ENCODE measurements at places on chromosomes 2 and 18.

GRCh38 chr2:67650291-67651133, 253.4 kb downstream of the ETAA1 start:
- peak; percentile 83 for DNase-seq

DNA sequence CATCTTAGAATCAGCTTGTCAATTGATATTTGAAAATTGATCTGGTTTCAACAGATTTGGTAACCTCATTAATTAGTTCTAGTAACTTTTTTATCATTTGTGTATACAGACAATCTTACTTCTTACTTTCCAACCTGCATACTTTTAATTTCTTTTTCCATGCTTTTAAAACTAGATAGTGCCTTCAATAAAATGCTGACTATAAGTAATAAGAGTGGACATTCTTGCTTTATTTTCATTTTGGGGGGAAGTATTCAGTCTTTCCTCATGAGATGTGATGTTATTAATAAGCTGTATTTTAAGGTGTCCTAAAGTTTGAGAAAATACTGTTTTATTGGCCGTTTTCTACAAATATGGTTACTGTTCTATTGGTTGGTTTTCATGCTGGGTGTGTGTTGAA, 109.1 kb downstream of the KCNH7 start:
- no peak for DNase-seq

- no peak for DNase-seq
Measured at GRCh38 chr18:28108814-28109213, 68.1 kb downstream of the CDH2 start.

DNA sequence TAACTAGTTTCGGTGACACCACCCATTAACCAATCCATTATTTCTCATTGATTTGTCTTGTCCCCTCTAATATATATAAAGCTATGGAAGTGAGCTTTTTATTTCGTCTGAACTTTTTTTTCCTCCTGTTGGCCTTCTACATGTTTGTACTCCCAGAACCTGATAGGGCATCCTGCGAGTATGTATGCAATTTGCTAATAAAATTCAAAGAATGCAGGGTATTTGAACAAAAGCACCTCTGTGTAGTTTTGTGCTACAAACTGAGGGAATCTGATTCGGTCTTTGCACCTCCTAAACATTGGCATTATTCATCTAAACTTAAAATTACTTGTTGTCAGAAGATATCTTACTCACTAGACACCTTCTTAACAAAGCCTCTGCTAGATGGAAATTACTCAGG, 242.9 kb upstream of the TMEFF2 start:
- no peak for DNase-seq

- DNase-seq, result no peak
Measured at GRCh38 chr18:32930695-32931301, 158.0 kb upstream of the KLHL14 start.

- no peak for DNase-seq
Measured at GRCh38 chr2:195438692-195439091, 218.3 kb upstream of the SLC39A10 start.

GRCh38 chr2:217326238-217327022, 466.6 kb upstream of the TNP1 start:
- DNase-seq, result no peak

- DNase-seq, result no peak
Measured at GRCh38 chr18:73793386-73793785, 354.2 kb downstream of the FBXO15 start.

- no peak for DNase-seq
Measured at GRCh38 chr2:173354073-173354581, 545 bp upstream of the CDCA7 start.

DNA sequence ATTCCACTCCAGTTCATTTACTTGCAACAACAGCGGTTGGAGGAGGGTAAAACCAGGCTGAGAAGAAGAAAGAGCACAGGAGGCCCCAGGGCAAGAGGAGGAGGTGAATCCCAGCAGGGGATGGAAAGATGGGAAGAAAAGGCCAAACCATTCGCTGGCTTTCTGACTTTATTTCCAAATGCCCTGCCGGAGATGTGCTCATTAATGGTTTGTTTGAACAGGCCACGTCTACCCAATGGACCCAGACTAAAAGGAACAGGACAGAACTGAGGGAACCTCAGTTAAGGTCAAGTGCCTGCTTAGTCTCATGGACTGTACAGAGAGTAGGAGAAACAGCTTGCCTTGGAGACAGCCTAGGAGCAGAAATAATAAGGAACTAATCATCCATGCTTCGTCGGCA, 121.6 kb upstream of the NDUFV2 start:
- no peak for DNase-seq

GRCh38 chr2:199018826-199019225, 438.9 kb downstream of the SATB2 start:
- DNase-seq, result no peak

GRCh38 chr18:62767321-62767720, 52.0 kb downstream of the PHLPP1 start:
- DNase-seq, result no peak

- DNase-seq, result no peak
Measured at GRCh38 chr2:9213477-9214051, 7.0 kb downstream of the ASAP2 start.

DNA sequence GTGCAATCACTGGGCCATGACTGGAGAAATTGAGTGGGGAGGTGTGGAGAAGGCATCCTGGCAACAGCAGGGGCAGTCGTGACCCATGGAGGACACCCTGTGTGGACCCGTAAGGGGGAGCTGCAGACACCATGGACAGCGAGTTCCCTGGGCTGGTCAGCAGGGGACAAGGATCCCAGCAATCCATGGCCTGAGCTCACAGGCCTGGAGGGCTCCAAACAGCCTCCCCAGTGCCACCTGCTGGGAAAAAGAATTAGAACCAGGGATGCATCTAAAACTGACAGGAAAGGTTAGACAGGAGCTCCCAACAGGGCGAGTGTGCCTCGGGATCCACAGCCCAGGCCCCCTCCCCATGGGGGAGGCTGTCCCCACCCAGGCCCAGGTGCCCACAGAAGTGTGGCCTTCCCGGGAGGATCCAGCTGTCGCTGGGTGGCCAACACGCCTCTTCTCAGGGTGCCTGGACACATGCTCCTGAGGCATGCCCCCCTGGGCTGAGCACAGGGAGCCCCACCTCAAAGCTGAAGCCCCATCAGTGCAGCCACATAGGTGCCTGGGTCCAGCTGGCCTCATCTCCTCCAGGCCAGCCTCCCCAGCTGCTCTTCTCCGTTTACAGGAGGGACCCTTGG, 20.5 kb upstream of the KIF1A start:
- no peak for DNase-seq

DNA sequence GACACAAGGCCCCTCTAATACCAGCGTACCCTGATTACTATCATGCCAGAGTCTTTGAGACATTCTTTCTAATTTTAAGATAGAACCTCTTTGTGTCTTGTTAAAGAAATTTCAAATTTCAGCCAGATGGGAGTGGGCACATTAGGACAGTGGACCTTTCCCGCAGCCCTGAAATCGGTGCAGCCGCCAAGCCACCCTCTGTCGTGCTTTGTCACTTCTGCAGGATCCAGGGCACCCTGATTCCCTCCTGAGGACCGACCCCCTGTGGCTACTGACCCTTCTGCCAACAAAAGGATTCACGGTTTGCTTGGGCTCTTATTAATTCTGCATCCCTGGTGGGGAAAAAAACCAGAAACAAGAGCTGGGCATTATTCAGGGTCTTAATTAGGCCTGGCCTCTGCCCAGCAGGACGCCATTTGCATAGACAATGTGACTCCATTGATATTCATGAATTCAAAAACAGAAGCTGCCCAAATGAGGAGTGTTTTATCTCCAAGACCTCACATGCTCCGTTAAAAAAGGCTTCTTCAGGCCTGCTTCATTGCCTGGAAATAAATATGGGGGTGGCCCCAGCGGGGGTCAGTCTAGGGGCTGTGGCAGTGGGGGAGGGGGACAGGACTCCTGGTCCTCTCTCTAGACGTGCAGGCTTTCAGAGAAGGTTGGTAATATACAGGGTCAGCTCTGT, 116.9 kb downstream of the ALPK2 start:
- DNase-seq, result no peak

GRCh38 chr2:203582468-203582867, 47.4 kb upstream of the RAPH1 start:
- DNase-seq, result no peak

DNA sequence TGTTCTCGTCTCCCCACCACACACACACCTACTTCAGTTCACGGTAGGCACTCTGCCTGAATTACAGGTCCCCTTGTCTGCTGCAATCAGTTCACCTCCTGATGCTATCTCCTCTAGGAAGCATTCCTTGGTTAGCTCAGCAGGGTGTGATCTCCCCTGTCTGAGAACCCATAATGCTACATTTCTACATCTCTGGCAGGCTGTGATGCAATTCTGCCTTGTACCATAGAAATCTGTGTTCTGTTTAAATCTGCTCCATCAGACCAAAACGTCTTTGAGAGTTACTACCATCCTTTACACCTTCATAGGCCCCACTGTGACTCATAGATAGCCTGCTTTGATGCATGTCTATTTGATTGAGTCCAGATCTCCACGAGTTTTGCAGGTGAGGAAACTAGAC, 103.9 kb downstream of the TTC32 start:
- no peak for DNase-seq

GRCh38 chr2:187959821-187960220, 331.9 kb upstream of the GULP1 start:
- DNase-seq, result no peak

DNA sequence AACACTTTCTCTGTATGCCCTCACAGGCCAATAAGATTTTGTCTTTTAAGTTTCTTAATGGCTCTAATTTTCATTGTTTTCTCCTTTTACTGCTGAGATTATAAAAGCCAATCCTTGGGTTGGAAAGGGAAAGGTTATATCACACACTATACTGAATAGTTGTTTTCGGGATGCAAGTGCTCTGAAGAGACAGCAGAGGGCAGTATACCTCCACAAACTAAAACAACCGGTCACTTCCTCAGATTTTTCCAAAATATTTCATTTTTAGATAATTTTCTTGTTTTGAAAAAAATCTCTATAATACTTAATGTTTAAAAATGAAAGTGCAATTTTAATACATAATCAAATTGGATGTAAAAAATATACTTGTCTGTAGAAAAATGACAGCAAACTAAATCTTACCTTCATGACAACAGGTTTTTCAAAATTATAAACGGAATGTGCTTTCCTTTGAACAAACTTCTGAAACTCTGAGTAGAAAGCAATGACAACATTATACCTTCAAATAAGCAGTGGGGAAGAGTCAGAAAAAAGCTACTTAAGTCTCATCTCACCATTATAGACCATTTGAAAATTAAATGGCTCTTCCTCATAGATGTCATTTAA, 82.7 kb downstream of the ORC4 start:
- no peak for DNase-seq

GRCh38 chr2:218429911-218430692, 11.2 kb downstream of the VIL1 start:
- no peak for DNase-seq

DNA sequence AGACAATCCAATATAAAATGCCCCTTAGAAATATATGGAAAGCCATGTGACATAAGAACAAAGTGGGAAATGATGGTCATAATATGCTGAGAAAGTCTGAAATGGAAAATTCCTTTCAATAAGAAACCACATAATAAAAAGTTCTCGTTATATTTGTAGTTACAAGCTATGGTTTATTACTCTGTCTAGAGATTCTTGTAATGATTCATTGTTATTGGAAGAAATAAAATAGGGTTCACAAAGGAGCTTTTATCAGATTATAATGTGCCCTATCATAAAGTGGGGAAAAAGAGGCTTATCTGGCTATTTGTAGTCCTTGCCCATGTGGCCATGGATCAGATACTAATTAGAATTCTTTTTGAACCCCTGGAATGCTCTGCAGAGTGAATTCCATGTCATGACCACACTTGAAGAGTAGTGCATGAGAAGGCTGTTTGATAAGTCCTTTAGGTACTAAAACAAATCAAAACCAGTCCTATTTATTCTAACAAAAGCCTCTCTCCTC, 420.7 kb upstream of the NRP2 start:
- no peak for DNase-seq

- DNase-seq, result peak; percentile 42
Measured at GRCh38 chr2:241412144-241412543, 56.1 kb downstream of the FARP2 start.

- DNase-seq, result no peak
Measured at GRCh38 chr18:9296233-9297006, 38.2 kb upstream of the TWSG1 start.

- no peak for DNase-seq
Measured at GRCh38 chr2:112733456-112733855, 12.6 kb downstream of the NT5DC4 start.

DNA sequence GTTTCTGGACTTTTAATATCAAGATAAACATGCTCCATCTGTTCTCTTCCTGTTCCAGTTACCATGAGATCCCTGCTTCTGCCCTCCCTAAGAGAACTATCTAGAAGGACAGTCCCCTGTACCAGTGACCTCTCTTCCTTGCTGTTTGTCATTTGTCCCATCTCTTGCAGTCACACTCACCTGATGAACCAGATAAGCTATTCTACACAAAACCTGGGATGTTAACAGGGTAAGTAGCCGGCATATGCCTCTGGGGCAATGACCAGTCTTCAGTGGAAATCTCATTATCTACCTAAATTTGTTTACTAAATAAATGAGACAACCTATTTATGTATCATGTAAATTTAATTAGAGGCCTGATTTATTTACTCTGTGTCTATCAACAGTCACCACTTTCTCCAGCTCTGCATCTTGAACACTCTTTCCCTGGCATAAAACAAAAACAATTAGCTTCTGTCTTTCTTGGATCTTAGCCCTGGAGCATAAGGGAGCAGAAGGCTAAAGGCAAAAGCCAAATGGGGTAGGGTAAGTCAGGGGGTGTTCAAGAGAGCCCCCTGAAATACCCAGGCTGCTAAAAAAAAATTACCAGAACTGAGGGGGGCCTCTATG, 337.7 kb downstream of the ALK start:
- DNase-seq, result no peak

DNA sequence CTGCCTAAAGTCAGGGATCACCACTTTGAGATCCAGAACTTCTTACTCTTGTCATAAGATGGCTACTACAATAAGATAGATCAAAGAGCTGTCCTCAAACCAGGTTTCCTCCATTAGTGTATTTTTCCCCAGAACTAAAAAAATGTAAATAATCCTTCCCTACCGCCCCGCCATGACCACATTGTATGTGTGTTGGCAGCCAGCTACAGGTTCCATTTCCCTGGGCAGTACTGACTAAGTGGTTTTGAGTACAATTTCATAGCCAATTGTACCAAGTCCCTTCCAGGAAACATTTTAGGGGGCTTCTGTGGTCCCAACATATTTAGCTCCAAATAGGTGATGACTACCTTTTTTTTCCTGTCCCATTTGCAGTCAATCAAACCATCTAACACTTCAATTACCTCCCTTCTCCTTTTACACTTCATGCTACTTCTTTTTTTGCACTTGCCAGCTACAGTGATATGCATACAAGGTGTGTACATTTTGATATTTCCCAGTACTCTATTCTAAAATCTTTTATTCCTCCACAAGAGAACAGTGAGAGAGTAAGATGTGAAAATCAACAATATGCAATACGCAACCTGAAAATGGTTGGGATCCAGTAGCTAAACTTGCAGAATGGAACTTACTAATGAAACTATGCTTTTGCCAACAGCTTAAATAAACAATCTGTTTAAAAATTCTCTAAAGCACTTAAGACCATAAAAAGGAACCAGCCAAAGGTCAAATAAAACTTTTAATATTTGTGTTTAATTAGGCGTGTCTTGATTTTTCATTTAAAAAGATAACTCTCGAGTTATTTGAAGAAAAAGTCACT, 3.9 kb downstream of the PUM2 start:
- no peak for DNase-seq

All from left renal pelvis (tissue), 4 donors.